ENCODE measurements at places on chromosomes 16 and 17. TPM values are rescaled to one million over a fixed set of nuclear protein-coding genes. Genes with fewer than 3 reads are reported as not detected.

The RHBDL1 gene
- total RNA-seq = 6.9 TPM

DNA sequence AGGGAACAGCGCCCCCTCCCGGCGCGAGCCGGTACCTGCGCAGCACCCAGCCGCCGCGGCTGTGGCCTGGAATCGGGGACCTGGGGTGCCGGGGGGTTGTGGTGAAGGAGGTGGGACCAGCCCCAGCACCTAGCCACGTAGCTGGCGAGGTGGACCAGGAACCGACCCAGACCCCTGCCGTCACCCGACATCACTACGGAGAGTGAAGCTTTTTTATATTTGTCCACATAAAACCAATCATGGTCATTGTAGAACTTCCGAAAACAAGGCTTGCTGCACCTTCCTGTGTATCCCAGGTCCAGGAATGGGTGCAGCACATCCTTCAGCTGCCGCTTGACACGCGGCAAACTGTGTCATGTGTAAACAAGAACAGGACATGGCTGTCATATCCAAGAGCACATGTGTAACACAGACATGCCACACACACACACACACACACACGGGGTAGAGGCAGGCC, 1.3 kb downstream of the HBQ1 start:
- DNase-seq = no peak

GRCh38 chr16:4011940-4012629, 104.2 kb downstream of the ADCY9 start:
- no peak for DNase-seq

DNA sequence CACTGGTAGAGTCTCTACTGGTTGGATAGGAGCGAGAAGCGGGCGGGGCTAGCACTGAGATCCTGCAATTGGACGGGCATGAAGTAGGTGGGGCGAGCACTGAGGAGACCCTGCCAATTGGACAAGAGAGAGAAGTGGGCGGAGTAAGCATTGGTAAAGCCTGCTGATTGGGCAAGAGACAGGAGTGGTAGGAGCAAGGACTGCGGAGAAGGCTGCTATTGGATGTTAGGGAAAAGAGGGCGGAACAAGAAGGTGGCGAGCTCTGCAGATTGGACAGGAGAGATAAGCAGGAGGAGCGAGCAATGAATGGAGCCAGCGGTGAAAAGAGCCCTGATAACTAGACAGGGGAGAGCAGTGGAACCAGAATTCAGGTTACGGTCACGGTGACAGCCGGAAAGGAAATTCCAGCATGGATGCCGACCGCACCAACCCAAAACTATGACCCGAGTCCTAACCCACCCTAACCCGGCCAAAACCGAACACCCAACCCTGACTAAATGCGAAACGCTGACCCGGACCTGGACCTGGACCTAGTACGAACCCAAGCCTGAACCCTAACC, 4.8 kb downstream of the SCGB1C2 start:
- peak; percentile 4 for DNase-seq

The OR3A2 gene
- total RNA-seq = 0.55 TPM

GRCh38 chr17:72797142-72797541, 295.3 kb downstream of the SLC39A11 start:
- DNase-seq = no peak

DNA sequence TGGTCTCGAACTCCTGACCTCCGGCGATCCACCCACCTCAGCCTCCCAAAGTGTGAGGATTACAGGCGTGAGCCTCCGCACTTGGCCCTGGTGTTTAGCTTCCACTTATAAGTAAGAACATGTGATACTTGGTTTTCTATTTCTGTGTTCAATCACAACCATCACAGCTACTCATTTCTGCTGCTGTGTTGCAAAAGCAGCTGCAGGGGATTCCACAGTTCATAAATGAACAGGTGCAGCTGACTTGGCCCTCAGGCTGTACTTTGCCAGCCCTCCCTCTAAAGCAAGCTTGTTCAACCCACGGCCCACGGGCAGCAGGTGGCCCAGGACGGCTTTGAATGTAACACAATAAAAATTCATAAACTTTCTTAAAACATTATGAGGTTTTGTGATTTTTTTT, 79.2 kb downstream of the SLC39A11 start:
- no peak for DNase-seq

The IGF2BP1 gene
- not detected for total RNA-seq

DNA sequence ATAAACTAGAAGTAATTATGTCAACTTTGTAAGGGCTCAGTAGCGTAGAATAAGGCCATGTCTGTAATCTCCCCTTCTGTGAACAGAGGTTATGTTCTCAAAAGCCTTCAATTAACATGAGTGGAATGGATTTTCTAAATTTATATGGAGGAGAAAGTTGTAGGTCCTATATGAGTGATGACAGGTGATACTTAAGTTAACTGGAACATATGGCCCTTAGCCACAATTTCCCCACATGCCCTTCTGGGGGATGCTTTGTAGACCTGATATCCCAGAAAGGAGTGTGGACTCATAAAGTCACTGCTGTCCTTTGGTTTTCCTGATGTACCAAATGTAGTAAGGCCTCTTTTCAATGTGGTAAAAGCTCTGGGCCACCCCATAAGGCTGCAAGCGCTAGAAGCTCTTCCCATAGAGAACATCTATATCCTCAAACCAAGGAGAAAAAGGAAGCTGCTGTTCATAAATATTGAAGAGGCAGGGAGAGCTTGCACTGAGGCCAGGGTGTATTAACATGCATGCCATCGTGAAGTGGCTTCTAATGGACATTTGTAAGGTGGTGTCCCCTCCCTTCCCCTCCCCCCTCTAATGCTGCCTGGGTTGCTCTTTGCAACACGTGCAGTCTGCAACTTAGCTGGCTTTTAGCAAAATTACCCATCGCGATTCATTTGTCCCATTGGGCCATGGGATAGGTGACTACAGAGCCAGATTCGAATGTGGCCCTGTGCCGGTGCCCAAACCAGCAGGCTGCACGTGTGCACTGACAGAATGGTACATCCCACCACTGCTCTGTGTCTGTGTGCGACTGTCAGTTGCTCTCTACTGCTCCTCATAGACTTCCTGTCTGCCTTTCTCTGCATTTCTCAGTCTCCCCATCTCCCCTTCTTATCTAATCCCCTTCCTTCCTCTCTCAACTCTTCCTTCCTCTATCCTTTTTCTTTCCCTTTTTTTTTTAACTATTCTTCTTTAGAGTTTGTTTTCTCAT, 269.0 kb downstream of the WWOX start:
- DNase-seq = no peak

DNA sequence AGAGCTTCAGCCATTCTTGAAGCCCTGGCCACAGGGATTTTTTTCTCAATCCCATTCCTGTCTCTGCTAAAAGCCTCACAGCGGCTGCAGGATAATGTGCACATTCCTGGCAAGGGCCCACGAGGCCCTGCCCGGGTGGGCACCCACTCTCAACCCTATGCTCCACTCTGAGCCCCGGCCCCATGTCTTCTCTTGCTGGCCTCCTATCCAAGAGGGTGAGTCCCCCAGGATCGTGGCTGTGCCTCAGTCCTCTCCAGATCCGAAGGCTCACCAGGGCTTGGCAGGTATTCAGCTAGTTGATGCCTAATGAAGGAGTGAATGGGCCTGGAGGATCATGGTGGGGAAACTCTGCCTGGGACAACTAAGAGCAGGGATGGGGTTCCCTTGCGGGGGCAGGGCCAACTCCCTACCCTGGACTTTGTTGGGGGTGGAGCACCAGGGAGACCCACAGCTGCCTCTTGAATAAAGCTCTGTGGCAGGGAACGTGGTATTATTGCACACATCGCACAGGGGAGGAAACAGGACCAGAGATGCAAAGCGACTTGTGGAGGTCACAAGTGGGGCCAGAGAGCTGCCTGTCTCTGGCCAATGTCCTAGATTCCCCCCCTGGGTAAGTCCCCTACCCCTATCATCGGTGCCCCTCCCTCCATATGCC, 5.4 kb downstream of the ARHGAP27 start:
- DNase-seq = no peak

- DNase-seq = peak; percentile 17
Observed at GRCh38 chr17:40168262-40168832, 8.9 kb upstream of the RAPGEFL1 start.

- no peak for DNase-seq
Observed at GRCh38 chr16:82019535-82019934, 8.3 kb upstream of the SDR42E1 start.

DNA sequence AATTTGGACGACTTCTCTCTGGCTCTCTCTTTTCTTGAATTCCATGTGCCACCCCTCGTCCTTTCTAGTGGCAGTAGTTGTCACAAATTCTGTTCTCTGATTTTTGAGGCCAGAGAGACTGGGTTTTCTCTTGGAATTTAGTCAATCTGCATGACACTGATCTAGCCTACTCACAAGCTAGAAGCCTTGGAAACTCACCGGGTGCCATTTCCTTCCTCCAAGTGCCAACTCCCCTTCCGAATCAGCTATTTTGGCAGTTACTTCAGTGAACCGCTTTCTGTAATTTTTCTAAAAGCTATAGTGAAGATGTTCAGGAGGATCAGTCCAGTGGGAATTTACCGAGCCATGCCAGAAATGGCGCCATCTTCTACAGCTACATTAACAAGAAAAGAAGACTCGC, 228.9 kb downstream of the PMP22 start:
- DNase-seq = no peak

DNA sequence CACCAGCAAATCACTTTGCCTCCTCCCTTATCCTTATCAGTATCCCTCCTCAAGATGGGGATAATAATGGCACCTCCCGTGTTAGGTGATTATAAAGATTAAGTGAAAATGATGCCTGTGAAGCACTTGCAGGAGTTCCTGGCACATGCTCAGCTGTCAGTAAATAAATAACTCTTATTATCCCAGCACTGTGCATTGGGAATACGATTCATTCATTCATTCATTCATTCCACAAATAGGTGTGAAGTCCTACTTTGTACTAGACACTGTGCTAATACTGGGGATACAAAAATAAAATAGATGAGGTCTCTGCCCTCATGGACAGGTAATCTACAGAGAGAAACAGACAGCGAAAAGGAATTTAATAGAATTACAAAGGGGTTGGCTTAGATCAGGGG, 2.0 kb downstream of the XYLT2 start:
- no peak for DNase-seq

DNA sequence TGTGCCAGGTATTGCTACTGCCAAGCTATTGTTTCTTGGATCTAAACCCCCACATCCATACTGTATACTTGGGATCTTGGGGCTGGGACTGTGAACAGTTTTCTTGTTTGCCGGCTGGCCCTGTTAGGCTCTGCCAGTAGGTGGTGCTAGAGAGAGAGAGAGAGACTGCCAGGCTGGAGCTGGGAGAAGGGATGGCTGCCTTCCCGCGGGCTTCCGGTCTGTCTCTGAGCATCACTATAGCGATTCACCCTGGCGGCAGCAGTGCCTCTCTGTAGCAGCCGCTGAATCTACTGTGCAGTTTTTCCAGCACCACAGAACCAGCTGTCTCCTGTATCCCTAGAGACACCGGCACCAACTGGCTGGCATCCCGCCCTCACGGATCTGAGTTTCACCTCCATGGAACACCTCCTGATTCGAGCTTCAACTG, 201.2 kb downstream of the UTP18 start:
- peak; percentile 46 for DNase-seq

- DNase-seq = no peak
Observed at GRCh38 chr16:89922884-89923639, at the start of gene TUBB3. Gene TUBB3 (plus strand): TSS chr16:89923342. CDS start chr16:89923402, 60 bp downstream.

The TBC1D3G gene
- total RNA-seq = not detected

GRCh38 chr17:19800571-19800970, 52.5 kb upstream of the ALDH3A1 start:
- DNase-seq = peak; percentile 7

The SSH2 gene
- 73.4 TPM for total RNA-seq

The RAB40C gene
- 9.5 TPM for total RNA-seq

The PRAC1 gene
- not detected for total RNA-seq

The GRB2 gene
- total RNA-seq = 88.8 TPM

- no peak for DNase-seq
Observed at GRCh38 chr16:88306411-88306810, 76.3 kb upstream of the ZNF469 start.

DNA sequence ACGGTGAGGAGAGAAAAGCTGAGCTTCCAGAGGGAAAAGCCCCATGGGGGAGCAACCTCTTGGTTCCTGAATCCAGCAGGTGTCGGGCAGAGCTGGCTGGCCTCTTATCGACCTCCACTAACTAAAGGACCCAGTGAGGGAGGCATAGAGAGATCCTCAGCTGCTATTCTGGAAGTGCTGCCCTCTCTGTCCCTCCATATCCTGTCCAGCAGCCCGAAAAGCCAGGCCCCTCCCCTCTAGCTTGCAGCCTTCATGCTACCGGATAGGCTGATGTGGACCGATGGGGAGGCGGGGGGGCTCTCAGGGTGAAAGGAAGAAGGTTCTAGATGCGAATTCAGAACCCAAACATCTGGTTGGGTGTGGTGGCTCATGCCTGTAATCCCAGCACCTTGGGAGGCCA, 24.9 kb downstream of the MXRA7 start:
- no peak for DNase-seq

The MYCBPAP gene
- 1.5 TPM for total RNA-seq

DNA sequence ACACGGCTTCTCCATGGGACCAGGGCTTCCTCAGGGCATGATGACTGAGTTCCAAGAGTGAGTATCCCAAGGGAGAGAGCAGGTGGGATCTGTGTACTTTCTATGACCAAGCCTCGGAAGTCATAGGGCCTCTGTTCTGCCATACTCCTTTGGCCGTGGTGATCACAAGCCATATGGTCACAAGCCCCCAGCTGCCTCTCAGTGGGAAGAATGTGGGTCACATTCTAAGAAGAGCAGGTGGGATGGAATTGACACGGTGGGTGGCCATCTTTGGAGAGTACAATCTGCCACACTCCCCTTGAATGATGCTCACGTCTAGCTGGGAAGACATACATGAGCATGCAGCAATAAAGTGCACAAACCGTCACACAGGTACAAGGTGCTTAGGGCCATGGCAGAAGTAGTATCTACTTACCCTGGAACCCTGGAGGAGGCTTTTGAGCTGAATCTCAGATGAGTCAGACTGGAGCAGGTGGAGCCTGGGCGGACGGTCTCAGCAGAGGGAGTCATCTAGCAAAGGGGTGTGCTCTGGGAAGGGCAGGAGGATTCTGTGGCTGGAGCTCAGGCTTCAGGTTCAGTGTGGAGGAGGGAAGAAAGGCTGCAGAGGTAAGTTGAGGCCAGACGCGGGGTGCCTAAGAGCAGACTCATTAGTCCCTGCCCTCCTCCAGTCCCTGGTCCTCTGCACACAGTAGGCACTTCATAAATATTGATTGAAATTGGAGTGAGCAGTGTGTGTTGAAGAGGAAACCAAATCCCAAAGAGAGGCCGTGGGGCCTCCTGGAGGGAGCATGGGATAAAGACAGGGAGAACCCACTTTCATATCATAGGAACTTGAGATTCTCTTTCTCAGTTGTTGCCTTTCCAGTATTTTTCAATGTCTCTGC, 26.6 kb downstream of the GOSR2 start:
- no peak for DNase-seq

DNA sequence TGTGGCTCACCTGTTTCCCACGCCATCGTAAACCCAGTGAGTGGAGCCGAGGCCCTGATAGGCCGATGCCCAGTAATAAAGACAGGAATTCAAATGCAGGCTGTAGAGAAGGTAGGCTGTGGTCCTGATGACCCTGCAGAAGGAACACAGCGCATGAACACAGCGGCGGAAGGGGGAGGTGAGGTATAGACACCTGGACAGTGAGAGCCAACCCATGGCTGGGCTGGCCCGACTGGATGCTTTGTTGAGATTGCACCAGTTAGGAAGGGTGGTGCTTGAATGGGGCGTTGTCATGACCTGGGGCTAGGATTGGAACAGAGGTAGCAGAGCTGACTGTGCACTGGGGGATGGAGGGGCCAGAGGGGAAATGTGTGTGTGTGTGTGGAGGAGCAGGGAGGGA, 59.2 kb downstream of the CNGB1 start:
- DNase-seq = no peak

Measured in CD4-positive, alpha-beta T cell (primary cell).